GM23338 (cell line): ENCODE measurements at places on chromosomes 5 and 9. TPM values are rescaled to one million over a fixed set of nuclear protein-coding genes. Genes with fewer than 3 reads are reported as not detected.

NPDC1 gene
- 26.2 and 34.3 TPM in 2 replicates for total RNA-seq

IRX4 gene
- 1.7 and 2.8 TPM in 2 replicates for total RNA-seq

GRCh38 chr9:2638871-2639673 lies 17.5 kb downstream of the VLDLR start:
- no peak overlapping the region for H3K27ac ChIP-seq
- no peak overlapping the region for H3K4me3 ChIP-seq
- peaks cover 54% of the 10 kb centered on the region for H3K36me3 ChIP-seq
- no peaks in the 10 kb centered on the region for H3K27me3 ChIP-seq
- peaks cover 4% of the 10 kb centered on the region; the same call in 1 of the 2 replicates for H3K4me1 ChIP-seq

- no peaks in the 10 kb centered on the region for H3K36me3 ChIP-seq
- H3K4me3 ChIP-seq, result no peak overlapping the region
- no peak for DNase-seq
- H3K4me1 ChIP-seq, result peaks cover 7% of the 10 kb centered on the region; the same call in 1 of the 2 replicates
- no peaks in the 10 kb centered on the region for H3K27me3 ChIP-seq
These were observed 284.2 kb downstream of the DENND1A start for GRCh38 chr9:123645762-123646161.

DNA sequence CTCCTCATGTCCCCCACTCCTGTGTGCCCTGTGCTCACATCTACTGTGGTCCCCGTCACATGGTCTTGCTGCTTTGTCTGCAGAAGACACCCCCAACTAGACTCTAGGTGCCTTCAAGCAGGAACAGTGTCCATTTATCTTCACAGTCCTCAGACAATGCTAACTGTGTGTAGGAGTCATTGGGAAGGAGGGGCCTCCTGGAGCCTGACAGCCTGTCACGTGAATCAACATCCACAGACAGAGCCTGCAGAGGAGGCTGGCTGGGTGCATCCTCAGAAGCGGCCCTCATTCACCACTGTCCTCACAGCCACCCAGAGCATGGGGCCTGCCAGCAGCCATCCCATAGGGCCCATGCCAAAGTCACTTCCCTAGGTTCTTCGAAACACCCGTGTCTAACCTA lies 98.7 kb downstream of the MED10 start:
- H3K4me3 ChIP-seq, result no peak overlapping the region
- no peaks in the 10 kb centered on the region for H3K4me1 ChIP-seq
- H3K36me3 ChIP-seq, result no peaks in the 10 kb centered on the region
- DNase-seq, result no peak
- no peaks in the 10 kb centered on the region for H3K27me3 ChIP-seq
- H3K27ac ChIP-seq, result no peak overlapping the region

DNA sequence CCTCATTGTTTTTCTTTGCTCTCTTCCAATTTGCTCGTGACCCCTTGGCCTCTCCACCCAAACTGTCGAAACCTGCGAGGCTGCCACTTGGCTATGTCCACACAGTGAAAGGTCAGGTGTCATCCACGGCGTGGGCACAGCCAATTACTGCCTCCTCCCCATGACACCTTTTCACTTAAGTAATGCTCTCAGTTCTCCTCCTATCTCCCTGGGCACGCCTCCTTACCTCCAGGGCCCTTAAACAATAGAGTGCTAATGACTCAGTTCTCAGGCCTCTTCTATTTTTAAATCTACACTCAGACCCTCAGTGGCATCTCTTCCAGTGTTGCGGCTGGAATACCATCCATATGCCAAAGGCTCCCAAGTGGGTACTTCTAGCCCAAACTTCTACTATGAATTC lies 256.8 kb downstream of the ROR2 start:
- H3K36me3 ChIP-seq, result no peaks in the 10 kb centered on the region
- no peaks in the 10 kb centered on the region for H3K27me3 ChIP-seq
- no peak overlapping the region for H3K27ac ChIP-seq
- no peak for DNase-seq

DNA sequence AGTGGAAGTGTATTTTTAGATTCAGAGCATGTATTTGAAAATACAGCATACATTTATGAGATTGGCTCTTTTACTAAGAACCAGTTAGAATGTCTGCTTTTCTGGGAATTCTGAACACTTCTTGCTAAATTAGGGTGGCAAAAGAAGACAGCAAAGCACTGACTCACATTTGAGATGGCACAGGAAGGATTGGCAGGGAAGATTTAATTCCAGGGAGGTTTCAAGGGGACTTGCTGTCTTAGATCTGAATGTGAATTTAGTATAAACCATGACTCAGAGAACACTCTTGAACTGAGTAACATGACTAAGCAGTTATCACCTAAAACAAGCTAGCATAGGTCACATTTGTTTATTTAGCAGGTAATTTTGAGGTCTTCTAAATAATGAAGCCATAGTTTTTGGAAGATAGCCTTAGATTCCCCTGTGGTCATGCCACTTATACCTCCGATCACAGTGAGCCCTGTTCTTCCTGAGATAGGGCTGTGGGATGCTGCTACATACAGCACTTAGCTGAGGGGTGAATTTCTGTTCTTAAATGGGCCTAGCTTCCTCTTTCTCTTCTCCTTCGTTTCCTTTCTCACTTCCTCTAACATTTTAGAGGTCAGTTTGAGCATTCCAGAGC lies 173.8 kb downstream of the PCSK1 start:
- no peaks in the 10 kb centered on the region for H3K4me1 ChIP-seq
- H3K27ac ChIP-seq, result no peak overlapping the region
- no peak for DNase-seq
- no peak overlapping the region for H3K4me3 ChIP-seq
- H3K36me3 ChIP-seq, result no peaks in the 10 kb centered on the region

DNA sequence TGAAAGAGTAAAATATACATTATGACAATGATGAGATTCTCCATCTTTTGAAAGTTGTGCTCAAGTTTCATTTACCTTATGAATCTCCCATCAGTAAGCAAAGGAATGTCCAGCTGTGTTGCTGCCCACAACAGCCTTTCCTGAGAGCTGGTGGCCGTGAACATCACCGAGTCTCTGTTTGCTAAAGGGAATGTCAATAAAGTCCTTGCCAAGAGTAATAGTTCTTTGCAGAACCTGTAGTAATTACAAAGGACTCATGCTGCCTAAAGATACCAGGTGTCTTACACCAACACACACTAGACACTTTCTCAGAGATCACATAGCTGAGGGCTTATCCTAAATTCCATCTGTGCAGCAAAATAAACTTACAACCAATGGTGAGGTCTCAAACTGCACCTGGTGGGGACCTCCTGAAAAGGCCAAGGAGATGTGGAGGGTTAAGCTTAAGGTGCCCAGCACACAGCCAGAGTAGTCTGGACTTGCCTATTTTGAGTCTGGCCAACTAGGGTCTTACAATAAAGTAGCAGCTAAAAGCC lies 111.1 kb upstream of the DAPK1 start:
- DNase-seq, result no peak
- H3K27ac ChIP-seq, result no peak overlapping the region
- no peaks in the 10 kb centered on the region for H3K27me3 ChIP-seq
